Adrenal gland (tissue), 19 donors: ENCODE measurements at places on chromosomes 12 and 14. TPM values are rescaled to one million over a fixed set of nuclear protein-coding genes. Genes with fewer than 3 reads are reported as not detected.

CLEC4D gene
- total RNA-seq: 0.11 TPM

LALBA gene
- not detected for total RNA-seq

DNA sequence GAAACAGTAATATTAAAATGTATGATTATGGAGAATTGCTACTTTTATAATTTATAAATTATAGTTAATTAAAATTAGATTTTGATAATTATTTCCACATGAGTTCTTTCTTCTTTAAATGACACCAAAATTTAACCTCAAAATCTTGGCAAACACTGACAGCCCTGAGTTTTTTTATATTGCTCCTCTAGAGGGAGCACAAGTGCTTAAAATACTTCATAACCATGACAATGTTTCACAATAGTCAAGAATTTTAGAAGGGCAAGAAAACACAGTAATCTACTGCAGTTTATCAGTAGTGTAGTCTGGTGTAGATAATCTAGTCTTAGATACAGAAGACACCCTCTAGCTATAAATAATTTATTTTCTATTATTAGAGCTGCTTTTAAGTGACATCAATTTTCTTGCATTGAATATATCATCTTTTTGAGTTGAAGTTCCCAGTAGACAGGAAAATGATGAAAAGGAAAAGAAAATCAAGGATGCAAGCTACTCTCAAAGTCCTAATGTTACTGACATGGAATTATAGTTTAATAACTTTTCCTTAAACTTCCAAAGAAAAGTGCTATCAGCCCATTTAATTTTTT lies 14.3 kb upstream of the PTGER2 start:
- no peak for DNase-seq

GRCh38 chr14:90664911-90665310 lies 151.3 kb downstream of the TTC7B start:
- no peak for DNase-seq

DNA sequence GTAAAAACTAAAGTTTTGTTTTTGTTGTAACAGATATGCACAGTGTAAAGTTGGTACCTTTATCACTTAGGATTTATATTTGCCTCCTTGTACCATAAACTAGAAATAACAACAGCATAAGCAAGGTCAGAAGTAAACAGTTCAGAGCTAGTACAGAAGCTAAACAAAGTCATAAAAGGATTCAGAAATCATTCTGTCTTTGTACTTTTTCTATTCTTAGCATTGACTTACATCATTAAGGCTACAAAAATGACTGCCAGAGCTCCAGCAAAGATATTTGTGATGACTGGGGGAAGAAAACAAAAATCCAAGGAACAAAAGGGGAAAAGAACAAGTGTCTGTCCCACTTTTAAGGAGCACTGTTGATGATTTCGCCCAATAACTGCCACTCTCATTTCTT lies 347.2 kb downstream of the CCDC91 start:
- DNase-seq: no peak

DNA sequence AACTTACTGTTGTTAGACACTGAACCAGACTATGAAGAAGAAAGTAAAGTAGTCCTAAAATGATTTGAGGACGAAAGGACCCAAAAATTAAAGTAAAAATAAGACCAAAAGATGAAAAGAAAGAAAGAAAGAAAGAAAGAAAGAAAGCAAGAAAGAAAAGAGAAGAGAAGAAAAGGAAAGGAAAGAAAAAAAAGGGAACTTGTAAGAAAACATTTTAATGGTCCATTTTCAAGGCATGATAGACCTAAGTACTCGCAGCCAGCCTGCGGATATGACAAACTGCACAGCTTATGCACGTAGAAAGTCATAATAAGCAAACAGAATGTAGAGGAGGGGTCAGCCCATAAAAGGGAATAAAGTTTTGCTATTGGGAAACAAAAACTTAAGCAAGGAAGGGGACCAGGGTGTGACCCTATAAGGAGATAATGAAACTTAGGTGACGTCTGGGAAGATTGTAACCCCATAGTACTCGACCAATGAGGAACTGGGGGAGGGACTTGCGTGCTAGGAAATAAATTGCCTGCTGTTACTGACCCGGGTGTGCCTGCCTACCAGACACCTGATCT lies 59.7 kb downstream of the APOBEC1 start:
- no peak for DNase-seq

KRT77 gene
- not detected for total RNA-seq

FITM1 gene
- 8.1 TPM for total RNA-seq

DNA sequence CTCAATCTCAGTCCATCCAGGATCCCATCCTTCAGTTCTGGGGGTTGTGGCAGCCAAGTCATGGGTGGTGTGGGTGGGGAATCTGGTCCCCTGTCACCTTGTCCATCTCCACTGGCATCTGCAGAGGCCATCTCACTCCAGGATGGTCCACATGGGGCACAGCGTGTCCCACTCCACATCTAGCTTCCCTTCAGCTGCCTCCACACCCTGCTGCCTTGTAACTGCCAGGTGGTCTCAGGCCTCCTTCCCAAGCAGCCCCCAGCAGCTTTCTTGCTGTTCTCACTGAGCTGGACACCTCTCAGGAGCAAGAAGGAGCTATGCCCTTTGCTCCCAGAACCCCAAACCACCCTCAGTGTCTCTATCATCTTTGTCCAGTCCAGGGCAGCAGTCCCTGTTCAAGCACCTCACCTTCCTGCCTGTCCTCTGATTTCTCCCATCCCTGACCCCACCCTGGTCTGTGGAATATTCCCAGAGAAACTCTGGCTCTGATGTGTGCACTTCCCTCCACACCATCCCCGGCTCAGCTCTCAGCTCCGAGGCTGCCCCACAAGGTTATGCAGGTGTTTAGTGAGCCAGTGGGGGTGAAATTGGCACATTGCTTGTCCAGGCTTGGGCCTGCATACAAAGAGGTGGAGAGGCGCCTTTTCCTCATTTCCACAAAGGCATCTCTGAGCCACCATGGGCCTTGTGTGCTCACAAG lies 13.7 kb upstream of the DYNC1H1 start:
- no peak for DNase-seq

PELI2 gene
- 6.7 TPM for total RNA-seq

GRCh38 chr12:53994264-53995001 lies 5.5 kb upstream of the HOXC9 start:
- DNase-seq: no peak

DNA sequence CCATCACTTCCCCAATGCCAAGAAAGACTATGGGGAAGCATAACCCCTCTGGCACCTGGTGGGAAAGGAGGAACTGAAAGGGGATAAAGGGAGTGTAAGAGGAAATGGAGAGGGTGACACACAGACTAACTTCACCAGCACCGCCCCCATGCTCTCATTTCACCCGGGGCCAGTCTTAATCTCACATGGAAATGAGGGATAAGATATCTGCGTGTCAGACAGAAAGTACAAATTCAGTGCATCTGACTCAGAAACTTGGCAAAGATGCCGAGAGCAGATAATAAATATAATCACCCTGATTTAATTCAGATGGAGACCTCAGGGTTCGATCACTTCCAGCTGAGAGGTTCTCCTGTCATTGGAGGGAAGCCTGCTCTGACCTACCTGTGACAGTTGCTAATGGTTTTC lies 191.6 kb downstream of the DUSP6 start:
- peak; percentile 63 for DNase-seq

DNA sequence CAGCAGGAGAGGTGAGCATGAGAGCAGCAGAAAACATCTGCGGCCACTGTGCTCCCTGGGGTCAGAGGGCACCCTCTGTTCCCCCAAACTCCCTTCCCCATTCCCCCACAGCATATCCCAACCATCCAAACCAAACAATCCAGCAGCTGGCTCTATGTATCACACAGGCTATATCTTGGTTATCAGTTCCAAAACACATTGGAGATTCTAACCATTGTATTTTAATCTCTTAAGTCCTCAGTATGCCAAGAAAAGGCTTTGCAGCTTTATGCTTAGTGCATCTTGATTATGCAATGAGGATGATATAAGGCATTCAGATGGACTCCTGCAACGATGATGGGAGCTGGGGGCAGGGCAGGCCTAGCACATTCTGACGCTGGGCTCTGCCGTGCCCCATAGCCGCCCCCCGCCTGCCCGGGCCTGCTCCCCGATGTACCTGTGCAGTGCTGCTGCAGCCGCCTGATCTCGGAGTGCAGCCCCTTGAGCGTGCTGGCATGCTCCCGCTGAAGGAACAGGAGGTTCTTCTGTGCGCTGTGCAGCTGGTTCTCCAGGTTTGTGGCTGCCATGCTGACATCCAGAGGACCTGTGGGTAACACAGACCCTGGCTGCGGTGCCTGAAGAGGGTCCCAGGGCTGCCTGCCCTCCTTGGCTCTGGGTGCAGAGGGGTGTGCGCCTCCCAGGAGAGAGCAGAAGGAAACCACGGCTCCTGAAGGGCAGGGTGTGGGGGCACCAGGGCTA lies 29.6 kb downstream of the CCDC92 start:
- no peak for DNase-seq

DNA sequence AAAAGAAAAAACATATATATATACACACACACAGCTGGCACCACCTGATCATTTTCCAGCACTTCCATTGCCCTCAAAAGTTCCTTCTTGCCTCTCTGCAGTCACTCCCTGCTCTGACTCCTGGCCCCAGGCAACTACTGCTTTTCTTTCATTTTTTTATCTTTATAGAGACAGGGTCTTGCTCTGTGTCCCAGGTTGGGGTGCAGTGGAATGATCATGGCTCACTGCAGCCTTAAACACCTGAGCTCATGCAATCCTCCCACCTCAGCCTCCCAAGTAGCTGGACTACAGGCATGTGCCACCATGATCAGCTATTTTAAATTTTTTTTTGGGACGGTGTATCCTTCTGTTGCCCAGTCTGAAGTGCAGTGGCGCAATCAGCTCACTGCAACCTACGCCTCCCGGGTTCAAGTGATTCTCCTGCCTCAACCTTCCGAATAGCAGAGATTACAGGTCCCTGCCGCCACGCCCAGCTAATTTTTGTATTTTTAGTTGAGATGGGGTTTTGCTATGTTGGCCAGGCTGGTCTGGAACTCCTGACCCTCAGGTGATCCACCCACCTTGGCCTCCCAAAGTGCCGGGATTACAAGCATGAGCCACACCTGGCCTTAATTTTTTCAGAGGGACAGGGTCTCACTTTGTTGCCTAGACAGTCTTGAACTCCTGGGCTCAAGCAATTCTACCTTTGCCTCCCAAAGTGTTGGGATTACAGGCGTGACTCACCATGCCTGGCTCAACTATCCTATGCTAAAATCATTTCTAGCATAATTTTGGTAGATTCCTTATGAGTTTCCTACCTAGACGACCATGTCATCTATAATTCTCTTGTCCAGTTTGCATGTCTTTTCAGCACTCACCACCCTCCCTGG lies 7.8 kb downstream of the HSP90AA1 start:
- DNase-seq: no peak

DNA sequence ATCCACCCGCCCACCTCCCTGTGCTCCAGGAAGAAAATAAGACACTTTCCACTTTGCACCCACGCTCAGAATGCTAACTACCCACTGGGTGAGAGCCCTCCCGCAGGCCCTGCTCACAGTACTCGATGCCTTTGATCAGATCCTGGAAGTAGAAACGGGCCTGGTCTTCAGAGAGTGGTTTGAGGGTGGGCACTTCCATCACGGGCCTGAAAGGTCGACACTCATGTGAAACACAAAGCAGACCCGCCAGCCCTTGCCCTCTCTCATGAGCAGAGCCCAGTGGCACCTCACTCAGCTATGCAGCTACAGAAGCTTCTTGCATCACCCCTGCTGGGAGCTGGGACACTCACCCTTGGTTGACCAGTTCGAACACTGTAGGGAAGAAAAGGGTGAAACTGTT lies 41.1 kb downstream of the CAMKK2 start:
- DNase-seq: no peak

- no peak for DNase-seq
These were observed at the start of gene TBX5 for GRCh38 chr12:114405519-114406271. Gene TBX5 (minus strand): TSS chr12:114406144. CDS start chr12:114403898, 2,246 bp downstream.

KRT74 gene
- total RNA-seq: not detected

GRCh38 chr12:12016284-12017100 lies 54.2 kb upstream of the BCL2L14 start:
- DNase-seq: no peak

DNA sequence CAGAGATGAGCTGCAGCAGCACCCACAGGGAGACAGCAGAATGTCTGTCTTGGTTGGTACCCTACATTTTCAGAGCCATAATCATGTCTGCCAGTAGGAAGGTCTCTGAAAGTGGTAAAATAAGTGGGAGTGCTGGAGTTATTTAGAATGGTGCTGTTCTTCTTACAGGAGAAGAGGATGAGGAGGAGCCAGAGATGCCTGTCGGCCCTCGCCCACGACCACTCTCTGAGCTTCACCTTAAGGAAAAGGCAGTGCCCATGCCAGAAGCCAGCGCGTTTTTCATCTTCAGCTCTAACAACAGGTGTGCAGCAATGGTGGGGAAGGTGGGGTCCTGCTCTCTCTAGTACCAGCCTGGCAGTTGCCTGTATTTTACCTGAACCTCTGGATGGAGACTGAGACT lies 201.7 kb upstream of the FKBP4 start:
- DNase-seq: no peak

- DNase-seq: peak; percentile 62
These were observed 762 bp downstream of the PPP2R5E start for GRCh38 chr14:63542231-63542999.

- DNase-seq: no peak
These were observed 7.2 kb downstream of the MBIP start for GRCh38 chr14:36313206-36313605.

DNA sequence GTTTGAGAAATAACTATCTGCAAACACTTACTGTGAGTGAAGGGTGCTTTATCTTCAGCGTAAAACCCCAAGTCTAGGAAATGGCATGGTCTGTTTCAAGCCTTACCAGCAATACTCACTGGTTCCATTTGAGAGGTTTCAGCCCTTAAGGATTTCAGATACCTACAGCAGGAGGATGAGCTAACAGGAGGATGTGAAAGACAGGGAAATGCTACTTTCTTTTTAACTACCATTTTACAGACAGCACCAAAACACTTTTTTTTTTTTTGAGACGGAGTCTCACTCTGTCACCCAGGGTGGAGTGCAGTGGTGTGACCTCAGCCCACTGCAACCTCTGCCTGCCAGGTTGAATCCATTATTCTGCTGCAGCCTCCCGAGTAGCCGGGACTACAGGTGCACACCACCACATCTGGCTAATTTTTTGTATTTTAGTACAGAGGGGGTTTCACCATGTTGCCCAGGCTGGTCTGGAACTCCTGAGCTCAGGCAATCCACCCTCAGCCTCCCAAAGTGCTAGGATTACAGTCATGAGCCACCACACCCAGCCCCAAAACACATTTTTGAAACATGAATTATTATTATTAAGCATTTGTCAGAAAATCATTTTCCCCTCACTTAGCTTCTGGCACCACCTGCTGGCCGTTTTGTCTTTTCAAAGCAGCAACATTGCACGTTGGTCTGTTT lies 4.6 kb downstream of the MTRFR start:
- DNase-seq: peak; percentile 76

ESYT1 gene
- 95.5 TPM for total RNA-seq

MORN3 gene
- total RNA-seq: 0.25 TPM

RNF212B gene
- total RNA-seq: not detected

PROX2 gene
- total RNA-seq: not detected

GRCh38 chr12:5200278-5201087 lies 156.8 kb downstream of the KCNA5 start:
- peak; percentile 59 for DNase-seq
